Left lung (tissue), 14 donors: ENCODE measurements at places on chromosomes 1 and 21. TPM values are rescaled to one million over a fixed set of nuclear protein-coding genes. Genes with fewer than 3 reads are reported as not detected.
A peak's percentile ranks its signal among the peaks of the same experiment; 100 is the strongest.

Gene PLEKHG5
- 27.9 TPM for polyA plus RNA-seq

Gene CFHR4
- polyA plus RNA-seq: not detected

Gene ADARB1
- polyA plus RNA-seq: 46.7 TPM

Gene MIXL1
- polyA plus RNA-seq: 2.3 TPM

Gene ASCL5
- 0.25 TPM for polyA plus RNA-seq

DNA sequence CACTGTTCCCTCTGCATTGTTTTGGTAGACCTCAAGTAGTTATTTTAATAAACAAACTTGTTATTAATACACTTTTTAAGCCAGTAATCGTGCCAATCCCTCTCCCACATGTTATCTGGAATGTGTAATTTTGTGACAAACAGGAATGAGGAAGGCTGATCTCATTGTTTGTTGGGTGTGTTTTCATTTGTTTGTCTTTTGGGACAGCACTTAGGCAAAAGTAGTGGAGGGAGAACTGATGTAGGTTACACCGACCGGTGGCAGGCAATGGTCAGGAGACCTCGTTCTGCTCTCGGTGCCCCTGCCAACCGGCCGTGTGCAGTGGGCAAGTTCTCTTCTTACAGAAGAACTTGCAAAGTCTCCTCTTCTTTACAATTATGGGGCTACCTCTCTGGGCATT, 99.8 kb downstream of the HUNK start:
- no peak for DNase-seq

DNA sequence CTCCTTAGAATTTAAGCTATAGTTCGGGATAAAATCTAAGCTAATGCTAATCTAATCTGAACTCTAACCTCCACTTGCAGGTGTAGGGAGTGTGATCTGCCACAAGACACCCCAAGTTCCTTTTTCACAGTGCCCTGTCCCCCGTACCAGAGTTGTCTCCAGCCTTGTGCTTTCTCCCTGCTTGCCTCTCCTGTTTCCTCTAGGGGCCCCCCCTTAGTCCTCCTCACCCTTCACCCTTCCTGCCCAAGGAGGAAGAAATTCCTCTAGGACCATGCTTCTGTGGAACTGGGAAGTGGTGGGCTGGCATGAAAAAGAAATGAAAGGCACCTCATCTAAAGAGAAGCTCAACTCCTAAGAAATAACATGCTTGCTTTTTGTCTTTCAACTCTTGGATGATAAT, 50.2 kb upstream of the BCL9 start:
- no peak for DNase-seq

DNA sequence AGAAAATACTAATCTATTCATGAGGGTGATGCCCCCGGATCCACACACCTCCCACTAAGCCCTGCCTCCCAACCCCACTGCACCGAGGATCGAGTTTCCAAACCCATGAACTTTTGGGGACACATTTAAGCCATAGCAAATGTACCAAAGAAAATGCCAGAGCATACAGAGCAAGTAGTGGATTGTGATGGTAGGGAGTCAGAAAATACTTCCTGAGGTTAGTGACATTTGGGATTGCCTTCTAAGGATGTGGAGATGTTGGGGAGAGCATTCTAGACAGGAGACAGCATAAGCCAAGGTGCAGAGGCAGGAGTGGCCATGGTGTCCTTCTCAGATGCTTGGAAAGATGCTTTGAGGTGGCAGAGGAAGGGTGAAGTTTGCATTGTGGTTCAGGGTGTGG, 32.2 kb downstream of the ANGEL2 start:
- DNase-seq: no peak

DNA sequence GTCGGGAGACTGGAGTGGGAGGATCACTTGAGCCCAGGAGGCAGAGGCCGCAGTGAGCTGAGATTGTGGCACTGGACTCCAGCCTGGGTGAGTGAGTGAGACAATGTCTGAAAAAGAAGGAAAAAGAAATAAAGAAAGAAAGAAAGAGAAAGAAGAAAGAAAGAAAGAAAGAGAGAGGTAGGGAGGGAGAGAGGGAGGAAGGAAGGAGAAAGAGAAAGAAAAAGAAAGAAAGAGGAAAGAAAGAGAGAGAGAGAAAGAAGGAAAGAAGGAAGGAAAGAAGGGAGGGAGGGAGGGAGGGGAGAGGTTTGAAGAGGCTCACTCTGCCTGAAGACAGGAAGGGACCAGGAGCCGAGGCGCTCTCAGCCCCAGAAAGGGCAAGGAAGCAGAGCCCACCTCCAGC, 4.8 kb upstream of the TCP10L start:
- DNase-seq: no peak

GRCh38 chr1:29876902-29877301, 640.6 kb downstream of the PTPRU start:
- DNase-seq: no peak

GRCh38 chr1:171984850-171985485, 143.7 kb downstream of the DNM3 start:
- DNase-seq: peak; percentile 12
